ENCODE measurements at places on chromosomes 4 and X. TPM values are rescaled to one million over a fixed set of nuclear protein-coding genes. Genes with fewer than 3 reads are reported as not detected.

Gene PITX2
- total RNA-seq = 1.1 TPM

Gene ZFYVE28
- total RNA-seq = 2.2 TPM

Gene CT45A9
- not detected for total RNA-seq

Gene GCNA
- 1.2 TPM for total RNA-seq

Gene FGFBP1
- 3.4 TPM for total RNA-seq

Gene HOPX
- total RNA-seq = not detected

Gene IL21
- total RNA-seq = not detected

Gene ZIC3
- total RNA-seq = not detected

Gene TRO
- total RNA-seq = 0.47 TPM

Gene ALPK1
- total RNA-seq = 3.9 TPM

Gene CTAG1A
- 0.18 TPM for total RNA-seq

Gene F8A1
- 57.7 TPM for total RNA-seq

Gene ARHGAP36
- total RNA-seq = not detected

Gene YY2
- total RNA-seq = 3.0 TPM

Gene CFP
- 0.45 TPM for total RNA-seq

Gene FGF13
- total RNA-seq = not detected

Gene SRP72
- total RNA-seq = 46.5 TPM

Gene PABPC5
- 0.03 TPM for total RNA-seq

Gene UGT2B15
- 0.14 TPM for total RNA-seq

Gene UGT2A3
- total RNA-seq = 0.27 TPM

Gene CXorf65
- total RNA-seq = not detected

Gene FDCSP
- total RNA-seq = not detected

Gene SPINK2
- total RNA-seq = not detected

Gene CDKL2
- total RNA-seq = 0.99 TPM

Gene TMEM271
- total RNA-seq = not detected

Gene RAB9A
- total RNA-seq = 40.8 TPM

Gene SLC7A11
- total RNA-seq = 33.3 TPM

Gene ADGRG4
- not detected for total RNA-seq

Gene PLXNB3
- total RNA-seq = 3.7 TPM

Gene CLDN24
- not detected for total RNA-seq

Gene STPG2
- total RNA-seq = not detected

Gene CSAG3
- not detected for total RNA-seq

Gene CLDN22
- total RNA-seq = not detected

Gene ADAM29
- total RNA-seq = not detected

Gene DRD5
- total RNA-seq = not detected

Gene ARX
- 0.30 TPM for total RNA-seq

Gene CWH43
- total RNA-seq = not detected

Gene STK32B
- 22.0 TPM for total RNA-seq

Gene YTHDC1
- total RNA-seq = 31.0 TPM

Gene FMR1NB
- total RNA-seq = not detected

Gene MYOZ2
- total RNA-seq = not detected

Gene SPATA4
- 0.20 TPM for total RNA-seq

Gene FAM199X
- 13.9 TPM for total RNA-seq

Gene DDIT4L
- 0.55 TPM for total RNA-seq
